Endodermal cell (in vitro differentiated cells): ENCODE measurements at places on chromosomes 6 and 20.

- no peak overlapping the region for H3K4me3 ChIP-seq
- no peaks in the 10 kb centered on the region for H3K4me1 ChIP-seq
- no peaks in the 10 kb centered on the region for H3K36me3 ChIP-seq
- H3K27ac ChIP-seq = no peak overlapping the region
- H3K27me3 ChIP-seq = no peaks in the 10 kb centered on the region
Observed at GRCh38 chr20:39944861-39945260, 744.2 kb downstream of the MAFB start.

GRCh38 chr6:84639396-84639795, 125.0 kb downstream of the TBX18 start:
- no peaks in the 10 kb centered on the region for H3K27me3 ChIP-seq
- no peaks in the 10 kb centered on the region for H3K36me3 ChIP-seq
- DNase-seq = no peak
- H3K4me3 ChIP-seq = no peak overlapping the region
- H3K27ac ChIP-seq = no peak overlapping the region
- no peaks in the 10 kb centered on the region for H3K4me1 ChIP-seq

- peak; percentile 79 for DNase-seq
- H3K27ac ChIP-seq = no peak overlapping the region
- no peaks in the 10 kb centered on the region for H3K27me3 ChIP-seq
- no peak overlapping the region for H3K4me3 ChIP-seq
- H3K4me1 ChIP-seq = no peaks in the 10 kb centered on the region
Observed at GRCh38 chr6:160931378-160932310, 59.9 kb upstream of the MAP3K4 start.

DNA sequence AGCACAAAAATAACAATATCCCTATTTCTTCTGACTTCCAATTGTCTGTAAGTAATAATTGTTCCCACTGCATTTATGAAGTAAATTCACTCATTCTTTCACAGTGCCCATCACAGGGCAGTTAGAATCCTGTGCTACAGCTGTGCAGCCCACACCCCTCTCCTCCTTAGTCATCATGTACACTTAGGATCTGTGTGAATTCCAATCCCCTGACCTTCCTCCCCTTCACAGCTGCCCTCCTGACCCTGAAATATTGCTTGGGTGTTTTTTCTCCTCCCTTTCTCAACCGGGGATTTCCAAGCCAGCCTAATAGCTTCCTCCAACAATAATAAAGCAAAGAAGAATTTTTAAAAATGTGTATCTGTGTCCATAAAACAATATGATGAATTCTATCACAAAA, 91.5 kb upstream of the BEND6 start:
- no peak overlapping the region for H3K4me3 ChIP-seq
- no peaks in the 10 kb centered on the region for H3K27me3 ChIP-seq
- no peaks in the 10 kb centered on the region for H3K36me3 ChIP-seq
- DNase-seq = no peak

DNA sequence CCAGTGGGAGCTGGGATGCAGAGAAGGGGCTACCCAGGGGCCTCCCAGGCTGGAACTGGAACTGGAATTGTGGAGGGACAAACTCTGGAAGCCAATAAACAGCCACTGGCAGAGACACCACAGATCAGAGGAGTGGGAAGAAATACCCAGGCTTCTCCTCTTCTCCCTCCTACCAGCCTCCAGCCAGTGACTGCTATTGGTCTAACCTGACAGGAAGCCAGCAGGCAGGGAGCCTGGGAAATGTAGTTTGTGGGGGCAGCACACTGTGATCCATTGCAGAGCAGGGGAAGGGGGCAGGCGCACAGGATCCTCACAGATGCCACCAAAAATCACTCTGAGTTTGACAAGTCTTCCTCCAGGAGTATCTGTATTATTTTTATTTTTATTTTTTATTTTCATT, 12.1 kb upstream of the MLN start:
- no peaks in the 10 kb centered on the region for H3K27me3 ChIP-seq
- no peaks in the 10 kb centered on the region for H3K36me3 ChIP-seq
- H3K4me3 ChIP-seq = no peak overlapping the region
- no peak overlapping the region for H3K27ac ChIP-seq

DNA sequence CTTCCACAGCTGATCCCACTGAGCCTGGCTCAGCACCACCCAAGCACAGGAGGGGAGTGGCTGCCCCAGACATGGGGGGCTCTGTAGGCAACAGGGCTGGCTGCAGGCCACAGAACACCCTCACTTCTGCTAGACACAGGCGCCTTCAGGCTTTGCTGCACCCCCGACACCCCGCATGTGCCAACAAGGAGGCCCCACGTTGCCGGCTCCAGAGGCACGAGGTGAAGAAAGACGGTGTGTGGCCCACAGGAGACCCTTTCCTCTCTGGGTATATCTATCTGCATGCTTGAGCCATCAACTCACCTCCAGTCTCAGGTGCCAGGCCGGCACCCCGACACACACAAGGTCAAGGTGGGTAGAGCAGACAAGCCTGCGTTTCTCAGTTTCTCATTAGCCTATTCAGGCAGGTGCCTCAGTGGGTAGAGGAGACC, 158.3 kb downstream of the DLL1 start:
- no peaks in the 10 kb centered on the region for H3K4me1 ChIP-seq
- no peaks in the 10 kb centered on the region for H3K27me3 ChIP-seq
- peak; percentile 23 for DNase-seq
- H3K27ac ChIP-seq = no peak overlapping the region
- no peaks in the 10 kb centered on the region for H3K36me3 ChIP-seq

- H3K4me3 ChIP-seq = no peak overlapping the region
- no peak overlapping the region for H3K27ac ChIP-seq
- H3K4me1 ChIP-seq = peaks cover 7% of the 10 kb centered on the region
- H3K36me3 ChIP-seq = no peaks in the 10 kb centered on the region
- H3K27me3 ChIP-seq = no peaks in the 10 kb centered on the region
Observed at GRCh38 chr6:44800171-44800783, 412.8 kb downstream of the CDC5L start.

- H3K4me1 ChIP-seq = no peaks in the 10 kb centered on the region
- H3K27me3 ChIP-seq = no peaks in the 10 kb centered on the region
- H3K4me3 ChIP-seq = no peak overlapping the region
- no peaks in the 10 kb centered on the region for H3K36me3 ChIP-seq
Observed at GRCh38 chr6:6351511-6352025, 31.1 kb upstream of the F13A1 start.

GRCh38 chr20:18397030-18397429, 69.8 kb downstream of the DZANK1 start:
- DNase-seq = no peak
- no peaks in the 10 kb centered on the region for H3K36me3 ChIP-seq
- H3K4me1 ChIP-seq = peaks cover 12% of the 10 kb centered on the region
- no peaks in the 10 kb centered on the region for H3K27me3 ChIP-seq
- H3K27ac ChIP-seq = no peak overlapping the region
- H3K4me3 ChIP-seq = no peak overlapping the region

GRCh38 chr6:146931214-146931613, 273.0 kb upstream of the STXBP5 start:
- no peaks in the 10 kb centered on the region for H3K4me1 ChIP-seq
- no peak overlapping the region for H3K27ac ChIP-seq
- no peaks in the 10 kb centered on the region for H3K36me3 ChIP-seq
- no peak for DNase-seq

DNA sequence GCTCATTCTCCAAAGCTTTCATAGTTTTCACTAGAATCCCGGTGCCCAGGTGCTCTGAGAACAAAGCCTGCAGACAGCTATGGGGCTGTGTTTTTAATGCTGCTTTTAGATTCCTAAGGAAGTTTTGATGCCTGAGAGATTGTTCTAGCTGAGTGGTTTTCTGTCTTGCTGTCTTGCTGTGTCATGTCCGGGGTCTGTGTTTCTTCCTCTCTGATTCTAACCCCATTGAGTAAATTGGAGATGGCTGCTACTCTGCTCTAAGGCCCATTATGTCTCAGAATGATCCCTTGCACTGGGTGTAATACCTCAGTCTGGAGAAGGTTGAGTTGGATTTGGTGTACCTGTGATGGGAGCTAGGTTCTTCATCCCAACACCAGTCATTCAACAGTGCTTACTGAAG, 63.4 kb downstream of the ARID1B start:
- peaks cover 6% of the 10 kb centered on the region for H3K4me1 ChIP-seq
- no peaks in the 10 kb centered on the region for H3K27me3 ChIP-seq
- no peak overlapping the region for H3K4me3 ChIP-seq
- H3K36me3 ChIP-seq = peaks cover 11% of the 10 kb centered on the region

GRCh38 chr6:89758830-89759229, 60.8 kb downstream of the MDN1 start:
- H3K27me3 ChIP-seq = no peaks in the 10 kb centered on the region
- peaks cover 90% of the 10 kb centered on the region for H3K36me3 ChIP-seq
- no peak overlapping the region for H3K4me3 ChIP-seq
- DNase-seq = no peak
- H3K4me1 ChIP-seq = no peaks in the 10 kb centered on the region

- DNase-seq = no peak
- H3K27ac ChIP-seq = no peak overlapping the region
- H3K4me1 ChIP-seq = peaks cover 3% of the 10 kb centered on the region
Observed at GRCh38 chr6:110756817-110757216, 58.5 kb downstream of the CDK19 start.

- no peak overlapping the region for H3K27ac ChIP-seq
- H3K4me1 ChIP-seq = no peaks in the 10 kb centered on the region
- no peak for DNase-seq
- no peak overlapping the region for H3K4me3 ChIP-seq
- peaks cover 3% of the 10 kb centered on the region for H3K36me3 ChIP-seq
Observed at GRCh38 chr6:53916804-53917463, 122.1 kb downstream of the LRRC1 start.

- no peak overlapping the region for H3K4me3 ChIP-seq
- H3K4me1 ChIP-seq = no peaks in the 10 kb centered on the region
Observed at GRCh38 chr6:90730151-90730673, 143.3 kb upstream of the MAP3K7 start.

GRCh38 chr6:89120371-89120770, 2.5 kb upstream of the SRSF12 start:
- peaks cover 13% of the 10 kb centered on the region for H3K27me3 ChIP-seq
- H3K36me3 ChIP-seq = no peaks in the 10 kb centered on the region
- no peak overlapping the region for H3K4me3 ChIP-seq
- H3K4me1 ChIP-seq = no peaks in the 10 kb centered on the region

DNA sequence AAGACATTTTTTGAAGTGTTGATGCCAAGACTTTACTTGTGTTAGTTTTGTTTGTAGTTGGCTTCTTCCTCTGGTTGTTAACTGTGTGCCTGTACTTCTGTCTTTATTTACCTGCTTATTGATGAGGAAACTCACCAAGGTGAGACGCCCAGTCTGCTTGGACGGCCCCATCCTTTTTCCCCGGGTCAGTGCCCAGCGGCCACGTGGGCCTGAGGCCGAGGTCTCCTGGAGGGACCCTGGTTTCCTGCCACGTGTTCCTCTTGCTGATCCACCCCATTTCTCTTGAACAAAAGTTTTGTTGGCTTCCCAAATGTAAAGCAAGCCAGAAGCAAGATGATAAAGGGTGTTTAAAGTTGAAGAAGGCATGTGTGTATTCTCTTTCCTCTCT, 24.8 kb downstream of the DUSP22 start:
- H3K27ac ChIP-seq = no peak overlapping the region
- H3K36me3 ChIP-seq = peaks cover 2% of the 10 kb centered on the region
- no peaks in the 10 kb centered on the region for H3K27me3 ChIP-seq
- no peaks in the 10 kb centered on the region for H3K4me1 ChIP-seq
- no peak for DNase-seq

DNA sequence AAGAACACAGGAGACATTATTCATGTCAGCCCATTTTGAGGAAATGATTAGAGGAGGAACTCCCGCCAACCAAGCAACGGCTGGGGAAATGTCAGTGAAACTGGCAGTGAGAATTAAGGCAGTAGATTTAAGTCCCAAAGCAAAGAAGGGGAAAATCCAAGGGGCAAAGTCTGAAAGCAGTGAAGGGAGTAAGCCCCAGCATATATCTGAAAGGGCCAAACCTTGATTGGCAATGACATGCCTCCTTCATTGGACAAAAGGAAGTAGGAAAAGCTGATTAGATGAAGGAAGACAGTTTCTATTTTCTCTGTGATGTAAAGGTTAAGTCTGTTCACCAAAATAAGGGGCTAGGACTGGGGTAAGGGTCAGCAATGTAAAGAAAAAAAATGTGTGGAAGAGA, 190.3 kb downstream of the RNF144B start:
- DNase-seq = no peak
- H3K27me3 ChIP-seq = no peaks in the 10 kb centered on the region
- no peak overlapping the region for H3K27ac ChIP-seq
- H3K36me3 ChIP-seq = no peaks in the 10 kb centered on the region

DNA sequence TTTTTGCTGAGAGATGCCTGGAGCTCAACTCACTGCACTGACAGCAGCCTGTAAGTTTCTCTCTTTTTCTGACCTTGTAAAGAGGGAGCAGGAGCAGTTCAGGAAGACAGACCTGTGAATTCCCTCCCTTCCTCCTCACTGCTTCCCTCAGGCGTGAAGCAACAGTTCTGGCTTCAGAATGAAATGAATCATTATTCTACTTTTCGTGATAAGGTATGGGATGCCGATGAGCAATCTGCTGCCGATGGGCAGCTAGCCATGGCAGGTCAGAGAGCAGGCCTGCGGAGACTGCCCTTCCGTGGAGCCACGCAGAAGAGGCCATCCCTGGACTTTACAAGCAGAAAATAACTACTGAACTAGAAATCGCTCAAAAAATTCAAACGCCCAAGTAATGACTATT, 426.5 kb upstream of the RNF217 start:
- H3K36me3 ChIP-seq = no peaks in the 10 kb centered on the region
- H3K27ac ChIP-seq = no peak overlapping the region
- no peak for DNase-seq

DNA sequence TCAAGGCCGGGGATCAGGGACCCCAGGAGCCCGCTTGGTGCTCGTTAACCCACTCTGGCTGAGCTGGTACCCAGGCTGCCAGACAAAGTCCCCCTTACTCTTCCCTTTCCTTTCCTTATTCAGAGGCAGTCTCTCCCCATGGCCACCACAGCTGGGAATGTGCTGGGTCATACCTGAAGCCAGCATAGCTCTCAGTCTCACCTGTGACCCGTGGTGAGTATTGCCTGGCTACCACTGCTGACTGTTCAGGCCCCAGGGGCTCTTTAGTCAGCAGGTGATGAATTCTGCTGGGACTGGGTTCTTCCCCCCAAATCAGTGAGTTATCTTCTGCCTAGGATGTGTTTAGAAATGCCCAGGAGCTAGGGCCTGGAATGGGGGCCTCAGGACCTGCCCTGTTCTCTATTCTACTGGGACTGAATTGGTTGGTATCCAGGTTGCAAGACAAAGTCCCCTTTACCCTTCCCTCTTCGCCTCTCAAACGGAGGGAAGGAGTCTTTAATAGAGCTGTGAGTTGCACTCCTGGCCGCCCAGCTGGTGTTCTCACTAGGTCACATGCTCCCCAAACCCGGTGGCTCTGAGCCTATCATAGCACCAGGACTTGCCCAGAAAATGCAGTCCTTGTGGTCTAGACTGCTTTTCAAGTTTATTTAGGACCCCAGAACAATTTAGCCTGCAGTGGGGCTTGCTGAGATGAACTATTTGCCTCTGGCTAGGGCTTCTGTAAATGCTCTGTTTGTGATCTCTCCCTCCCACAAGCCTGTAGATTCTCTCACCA, 64.6 kb downstream of the MYO6 start:
- peak; percentile 68 for DNase-seq
- no peak overlapping the region for H3K27ac ChIP-seq
- no peak overlapping the region for H3K4me3 ChIP-seq
- no peaks in the 10 kb centered on the region for H3K27me3 ChIP-seq
